ENCODE measurements at places on chromosomes 1 and 21. TPM values are rescaled to one million over a fixed set of nuclear protein-coding genes. Genes with fewer than 3 reads are reported as not detected.

- no peak for DNase-seq
These were observed 429 bp upstream of the DPH2 start for GRCh38 chr1:43969416-43969745.

- DNase-seq: peak; percentile 35
These were observed 36.2 kb downstream of the TLR5 start for GRCh38 chr1:223106856-223107255.

TSSK3 gene
- 0.44 TPM for total RNA-seq

GRCh38 chr1:192592517-192592916, 16.9 kb downstream of the RGS1 start:
- no peak for DNase-seq

GRCh38 chr1:208542309-208542708, 298.1 kb upstream of the PLXNA2 start:
- DNase-seq: no peak

DNA sequence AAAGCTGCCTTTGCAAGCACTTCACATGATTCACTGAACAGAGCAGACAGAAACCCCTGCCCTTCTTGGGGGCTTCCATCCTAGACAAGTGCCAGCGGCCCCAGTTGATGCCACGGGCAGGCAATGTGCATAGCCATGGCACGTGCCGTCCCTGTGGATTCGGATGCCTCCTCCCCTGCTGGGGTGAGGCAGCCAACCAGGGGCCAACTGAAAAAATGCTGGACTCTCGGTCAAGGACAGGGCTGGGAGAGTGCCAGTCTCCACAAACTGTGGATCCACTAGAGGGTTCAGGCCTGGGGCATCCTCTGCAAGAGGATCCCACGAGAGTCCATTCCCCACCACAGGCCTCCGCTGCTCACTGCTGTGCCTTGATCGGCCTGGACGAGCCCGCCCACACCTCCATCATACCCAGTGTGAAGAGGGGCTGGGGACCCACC, 3.8 kb downstream of the JMJD4 start:
- DNase-seq: no peak

DNA sequence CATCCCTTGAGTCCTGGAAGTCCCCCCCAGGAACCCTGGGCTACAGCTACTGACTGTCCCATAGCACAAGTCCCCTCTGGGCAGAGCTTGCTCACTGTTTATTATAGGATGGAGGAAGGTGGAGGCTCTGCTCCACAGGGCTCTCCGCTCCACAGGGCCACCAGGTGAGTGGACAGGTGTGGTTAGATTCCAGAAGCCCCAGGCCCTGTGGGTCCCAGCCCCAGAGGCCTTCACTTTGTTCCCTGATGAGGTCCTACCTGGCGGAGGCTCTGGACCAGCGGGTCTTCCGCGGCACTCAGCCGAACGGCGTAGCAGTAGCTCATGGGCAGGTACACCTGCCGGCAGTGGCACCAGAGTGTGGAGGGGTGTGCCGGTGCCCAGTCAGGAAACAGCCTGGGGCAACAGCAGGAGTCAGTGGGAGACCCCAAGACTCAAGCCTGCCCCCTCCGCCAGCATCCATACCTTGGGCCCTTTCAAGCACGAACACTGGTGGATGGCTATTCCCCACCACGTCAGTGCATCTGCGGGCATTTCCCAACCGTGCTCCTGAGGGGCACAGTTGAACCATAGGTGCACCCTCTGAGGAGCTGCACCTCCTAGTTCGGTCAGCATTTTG, 12.3 kb downstream of the LSS start:
- DNase-seq: peak; percentile 17

GRCh38 chr1:201310986-201311355, 27.7 kb downstream of the PKP1 start:
- peak; percentile 58 for DNase-seq

COL11A1 gene
- total RNA-seq: not detected

DNA sequence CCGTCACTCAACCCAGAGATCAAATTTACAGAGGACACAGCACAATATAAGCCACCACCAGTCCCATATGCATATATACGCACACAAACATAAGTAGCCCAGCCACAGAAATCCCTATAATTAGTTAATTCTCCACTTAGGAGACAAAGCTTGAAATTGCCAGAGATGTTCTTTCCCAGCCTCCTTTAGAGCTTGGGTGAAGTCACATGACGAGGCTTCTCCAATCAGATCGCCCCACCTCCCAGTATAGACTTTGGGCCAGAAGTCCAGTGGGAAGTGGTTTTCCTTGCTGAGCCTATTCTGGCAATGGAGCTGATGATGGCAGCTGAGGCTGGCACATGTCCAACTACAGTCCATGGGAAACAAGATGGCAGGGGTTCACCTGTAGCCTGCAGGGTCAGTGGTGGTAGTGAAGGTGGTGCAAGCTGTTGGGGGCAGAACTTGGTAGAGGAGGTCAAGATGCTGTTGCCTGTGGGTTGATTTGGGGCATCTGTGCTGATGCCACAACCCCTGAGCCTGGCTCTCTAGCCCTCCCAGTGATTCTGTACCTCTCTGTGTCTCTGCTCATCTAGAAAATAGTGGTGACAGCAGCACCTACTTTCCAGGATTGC, 535.9 kb downstream of the MATN1 start:
- DNase-seq: no peak

DNA sequence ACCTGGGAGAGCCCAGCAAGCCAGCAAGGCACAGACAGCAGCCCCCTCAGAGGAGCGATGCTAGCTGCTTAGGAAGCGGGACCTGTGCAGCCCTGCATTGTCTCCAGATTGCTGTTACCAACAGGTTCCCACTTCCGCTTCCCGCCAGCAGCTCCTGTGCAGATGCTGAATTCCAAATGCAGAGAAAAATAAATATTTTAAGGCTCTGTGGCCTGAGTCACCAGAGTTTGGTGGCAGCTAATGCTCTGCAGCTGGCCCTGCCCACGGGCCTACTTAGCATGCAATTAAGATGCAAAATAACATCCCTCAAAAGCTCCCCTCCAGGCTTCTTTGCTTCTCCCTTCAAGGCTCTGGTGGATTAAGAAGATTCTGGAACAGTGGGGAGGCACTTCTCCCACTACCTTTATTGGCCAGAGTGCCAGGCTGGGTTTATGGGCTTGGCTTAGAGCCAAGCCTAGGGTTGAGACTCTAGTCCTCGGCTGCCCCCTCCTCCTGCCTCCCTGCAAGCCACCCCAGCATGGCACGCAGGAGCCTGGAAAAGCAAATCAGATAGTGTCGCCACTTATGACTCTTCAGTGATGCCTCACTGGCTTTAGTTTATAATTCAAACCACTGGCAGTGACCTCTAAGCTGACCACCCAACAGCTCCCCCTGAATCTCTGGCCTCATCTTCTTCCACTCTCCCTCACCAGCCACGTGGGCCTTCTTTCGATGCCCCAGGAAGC, 207.1 kb upstream of the ZC3H12A start:
- DNase-seq: no peak

KIF21B gene
- 0.94 TPM for total RNA-seq

DNA sequence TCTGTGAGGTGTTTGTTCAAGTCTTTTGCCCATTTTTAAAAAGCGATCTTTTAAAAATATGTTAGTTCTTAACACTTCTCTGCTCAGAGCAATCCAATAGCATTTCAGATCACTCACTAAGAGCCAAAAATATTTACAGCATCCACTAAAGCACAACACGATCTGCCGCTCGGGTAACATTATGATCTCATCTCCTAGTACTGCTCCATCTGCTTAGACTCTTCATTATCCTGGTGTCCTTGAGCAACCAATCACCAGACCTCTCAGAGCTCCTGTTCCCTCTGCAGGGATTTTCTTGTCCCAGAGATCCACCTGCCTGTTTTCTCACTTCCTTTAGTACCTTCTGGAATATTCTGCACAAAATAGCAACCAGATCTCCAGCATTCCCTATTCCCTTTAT, 235.3 kb upstream of the ESRRG start:
- DNase-seq: no peak

GRCh38 chr1:231836227-231836893, 209.8 kb downstream of the DISC1 start:
- no peak for DNase-seq

DNA sequence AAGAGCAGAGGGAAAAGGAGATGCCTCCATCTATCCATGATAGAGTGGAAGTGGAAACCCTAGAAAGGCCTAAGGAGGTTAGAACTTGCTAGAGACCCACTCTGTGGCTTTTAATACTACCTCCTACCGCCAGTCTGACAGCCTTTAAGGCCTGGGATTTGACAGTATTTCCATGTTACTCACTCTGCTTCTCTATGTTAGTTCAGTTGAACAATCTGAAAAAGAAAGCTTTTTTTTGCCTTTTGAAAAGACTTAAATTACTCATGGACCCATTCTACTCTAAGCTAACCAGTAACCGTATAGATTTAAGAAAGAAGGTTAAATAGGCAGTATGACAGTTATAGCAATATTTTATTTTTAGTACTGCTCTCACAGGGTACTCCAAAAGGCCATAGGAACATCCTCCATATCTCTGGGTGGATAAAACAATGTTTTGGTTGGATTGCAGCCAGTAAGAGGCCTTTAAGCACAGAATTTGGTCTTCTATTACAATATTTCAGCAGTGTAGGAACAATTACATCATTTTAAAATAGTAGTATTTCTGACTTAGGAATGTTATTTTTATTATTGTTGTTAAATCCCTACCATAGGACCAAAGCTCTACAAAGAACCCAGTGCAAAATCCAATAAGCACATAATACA, 15.9 kb upstream of the GPR25 start:
- no peak for DNase-seq

DNA sequence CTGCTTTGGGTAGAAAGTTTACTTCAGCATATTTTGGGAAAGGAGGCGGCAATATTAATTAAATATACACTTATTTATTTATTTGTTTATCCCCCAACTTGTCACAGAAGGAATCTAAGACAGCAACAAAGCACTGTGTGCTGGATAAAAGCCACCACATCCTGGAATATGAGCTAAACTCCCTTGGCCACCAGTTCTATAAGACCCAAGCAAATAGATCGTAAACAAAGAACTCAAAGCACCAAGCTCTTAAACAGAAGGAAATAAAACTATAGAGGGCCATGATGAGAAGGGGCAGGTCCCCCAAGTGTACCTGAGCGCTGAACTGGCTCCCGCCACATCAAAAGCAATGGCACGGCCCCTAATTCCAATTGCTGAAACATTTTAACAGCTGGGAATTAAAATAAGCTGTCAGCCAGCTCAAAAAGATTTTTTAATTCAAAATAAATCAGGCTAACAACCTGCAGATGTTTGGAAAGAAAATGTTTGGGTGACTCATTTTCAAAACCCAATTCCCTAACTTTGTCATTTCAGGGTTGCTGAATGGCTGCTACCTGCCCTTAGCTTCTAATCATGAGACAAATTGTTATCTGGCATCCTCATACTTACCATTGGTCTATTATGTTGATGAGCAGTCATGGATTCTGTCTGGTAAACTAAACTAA, 127.1 kb downstream of the SLC30A10 start:
- DNase-seq: no peak

DNA sequence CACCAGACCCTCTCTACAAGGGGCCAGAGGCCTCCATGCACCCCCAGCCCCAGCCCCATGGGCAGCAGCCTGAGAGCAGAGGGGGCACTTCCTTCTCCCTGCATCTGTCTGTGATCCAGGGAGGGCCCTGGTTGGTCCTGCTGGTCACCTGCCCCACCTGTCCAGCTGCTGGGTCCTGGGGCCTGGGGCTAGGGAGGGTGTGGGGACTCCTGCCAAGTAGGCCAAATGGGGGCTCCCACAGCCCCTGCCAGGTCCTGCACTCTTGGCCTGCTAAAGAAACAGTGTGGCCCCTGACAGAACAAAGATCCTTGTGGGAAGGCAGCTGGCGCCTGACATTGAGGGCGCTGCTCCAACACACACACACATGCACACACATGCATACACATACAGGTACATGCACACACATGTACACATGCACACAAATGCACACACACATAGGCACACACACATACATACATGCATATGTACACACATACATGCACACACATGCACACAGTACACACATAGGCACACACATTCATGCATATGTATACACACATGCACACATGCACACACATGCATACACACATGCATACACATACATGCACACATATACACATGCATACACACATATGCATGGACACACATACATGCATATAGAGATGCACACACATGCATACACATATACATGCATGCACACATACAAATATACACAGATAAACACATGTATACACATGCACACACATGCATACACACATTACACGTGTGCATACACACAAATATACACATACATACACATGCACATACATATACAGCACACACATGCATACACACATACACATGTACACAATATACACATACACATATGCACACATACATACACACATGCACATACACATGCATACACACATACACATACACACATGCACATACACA, 49.9 kb downstream of the TRPM2 start:
- DNase-seq: no peak

AADACL4 gene
- not detected for total RNA-seq

GRCh38 chr1:227846265-227846858, 30.9 kb downstream of the PRSS38 start:
- DNase-seq: no peak

GRCh38 chr1:176717066-176717750, 254.2 kb downstream of the PAPPA2 start:
- no peak for DNase-seq

DNA sequence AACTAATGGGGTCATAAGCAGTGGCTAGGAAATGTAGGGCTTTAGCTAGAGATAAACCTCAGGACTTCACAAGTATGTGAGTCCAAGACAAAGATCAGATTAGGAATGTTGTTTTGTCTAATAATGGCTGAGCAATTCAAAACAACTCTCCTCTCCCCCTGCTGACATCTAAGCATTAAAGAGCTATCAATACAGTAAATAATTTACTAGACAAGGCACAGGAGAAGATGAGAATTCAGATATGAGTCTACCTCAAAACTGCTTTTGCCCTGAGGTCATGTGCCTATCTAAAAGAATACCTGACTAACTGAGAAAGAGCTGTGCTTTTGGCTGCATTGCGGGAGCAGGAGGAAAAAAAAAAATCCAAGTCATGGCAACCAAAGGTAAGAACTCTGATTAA, 86.8 kb downstream of the SPATA17 start:
- no peak for DNase-seq

RGS13 gene
- total RNA-seq: not detected

DNA sequence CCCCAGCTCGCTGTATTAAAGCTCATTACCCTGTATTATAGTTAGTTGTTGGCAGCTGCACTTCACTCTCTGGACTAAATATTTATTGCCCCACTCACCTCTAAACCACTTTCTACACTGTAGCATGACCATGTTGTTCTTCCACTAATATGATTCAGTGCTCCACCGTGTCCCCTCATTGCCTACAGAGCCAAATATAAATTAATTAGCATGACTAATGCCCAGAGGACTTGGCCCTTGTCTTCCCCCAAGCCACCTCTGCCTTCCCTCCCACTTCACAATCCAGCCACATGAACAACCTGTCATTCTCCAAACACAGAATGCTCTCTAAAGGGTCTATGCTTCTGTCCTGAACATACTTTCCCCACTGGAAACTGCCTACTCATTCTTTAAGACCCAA, 276.5 kb downstream of the PLPP3 start:
- DNase-seq: no peak

DNA sequence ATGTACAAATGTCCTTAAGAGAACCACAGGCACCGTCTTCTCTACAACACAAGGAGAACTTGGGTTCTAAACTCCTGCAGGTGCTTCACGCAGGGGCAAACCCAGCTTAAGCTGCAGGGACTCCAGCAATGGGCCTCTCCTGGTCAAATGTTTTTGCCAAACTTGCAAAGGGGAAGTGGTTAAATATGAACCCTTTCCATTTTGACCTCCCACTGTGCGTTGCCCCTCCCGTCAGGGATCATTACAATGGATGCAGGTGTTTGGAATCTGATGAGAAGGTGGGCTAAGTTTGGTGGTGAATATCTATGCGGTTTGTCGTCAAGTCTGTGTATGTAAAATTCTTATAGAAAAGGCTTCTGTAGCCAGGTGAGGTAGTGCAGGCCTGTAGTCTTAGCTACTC, 29.1 kb upstream of the SLC25A33 start:
- no peak for DNase-seq

SYT11 gene
- total RNA-seq: 16.5 TPM

Measured in left cardiac atrium (tissue), 4 donors.